ENCODE measurements at places on chromosomes 5 and 9. TPM values are rescaled to one million over a fixed set of nuclear protein-coding genes. Genes with fewer than 3 reads are reported as not detected.

Gene SVEP1
- total RNA-seq, result not detected

Gene SPINK6
- 1.1 TPM for total RNA-seq

Gene LIX1
- not detected for total RNA-seq

Gene CEL
- total RNA-seq, result 0.34 TPM

Gene AMBP
- not detected for total RNA-seq

Gene ZNF879
- 2.6 TPM for total RNA-seq

Gene DDX4
- not detected for total RNA-seq

Gene IL3
- not detected for total RNA-seq

Gene PDCD1LG2
- 22.9 TPM for total RNA-seq

Gene TEX48
- not detected for total RNA-seq

Gene SPATA9
- not detected for total RNA-seq

All from foreskin keratinocyte (primary cell).